Esophagus muscularis mucosa (tissue), 4 donors: ENCODE measurements at places on chromosomes 6 and 20.

GRCh38 chr6:13908955-13909381 is 15.8 kb upstream of the RNF182 start:
- no peak for DNase-seq

DNA sequence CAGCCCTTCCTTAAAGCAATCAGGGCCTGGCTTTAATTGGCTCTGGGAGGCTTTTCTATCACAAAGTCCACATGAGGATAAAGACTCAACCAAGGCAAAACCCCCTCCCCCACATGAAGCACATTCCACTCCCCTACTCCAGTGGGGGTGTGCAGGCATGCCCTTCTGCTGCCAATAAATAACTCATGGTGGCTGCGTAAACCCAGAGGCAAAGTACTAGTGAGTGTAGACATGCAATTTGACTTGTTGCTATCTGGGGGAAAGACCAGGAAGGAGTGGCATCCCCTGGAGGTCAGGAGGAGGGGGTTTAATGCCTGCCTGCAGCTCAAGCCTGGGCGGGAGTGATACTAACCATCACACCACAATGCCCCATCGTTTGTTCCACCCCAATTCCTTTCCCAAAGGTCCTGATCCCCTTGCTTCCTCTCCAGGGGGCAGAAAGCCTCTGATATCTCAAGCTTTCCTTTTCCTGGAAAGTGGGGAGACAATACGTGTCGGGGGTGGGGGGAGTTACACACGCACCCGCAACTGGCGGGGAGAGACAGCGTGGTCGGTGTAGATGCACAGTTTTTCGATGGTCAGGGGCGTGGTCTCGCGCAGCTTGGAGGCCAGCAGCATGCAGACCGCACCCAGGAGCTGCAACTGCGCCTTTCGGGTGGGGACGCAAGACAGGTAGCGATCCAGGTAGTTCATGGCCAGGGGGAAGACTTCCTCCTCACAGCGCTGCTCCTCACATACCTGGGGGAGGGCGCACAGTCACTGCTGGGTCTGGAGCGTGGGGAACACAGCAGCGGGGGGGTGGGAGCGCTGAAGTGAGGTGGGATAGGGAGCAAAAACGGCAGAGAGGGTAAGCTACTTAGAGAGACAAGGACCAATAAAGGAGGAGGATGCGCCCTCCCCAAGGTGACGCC is 1.5 kb downstream of the CCND3 start:
- no peak for DNase-seq

- no peak for DNase-seq
These were observed 427.7 kb upstream of the NOX3 start for GRCh38 chr6:155883334-155883731.

DNA sequence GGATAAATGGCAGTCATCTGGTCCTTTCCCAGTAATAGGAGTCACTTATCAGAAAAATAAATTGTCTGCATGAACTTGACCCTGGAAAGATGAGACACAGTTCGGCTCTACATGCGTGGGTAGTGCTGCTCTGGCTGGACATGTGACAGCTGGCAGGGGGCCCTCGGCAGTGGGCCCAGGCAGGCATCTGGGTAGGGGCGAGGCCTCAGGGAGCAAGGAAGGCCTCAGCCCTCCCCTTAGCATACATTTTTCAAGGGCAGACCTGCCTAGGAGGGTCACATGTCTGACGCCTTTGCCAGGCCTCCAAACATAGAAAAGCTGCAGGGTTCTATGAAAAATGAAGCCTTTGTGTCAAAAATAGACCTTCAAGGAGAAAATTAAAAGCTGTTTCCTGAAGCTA is 12.8 kb upstream of the ILRUN start:
- no peak for DNase-seq

GRCh38 chr6:9936551-9936950 is 478.3 kb downstream of the TFAP2A start:
- no peak for DNase-seq

GRCh38 chr20:9576695-9577094 is 62.3 kb downstream of the LAMP5 start:
- DNase-seq, result peak; percentile 66

DNA sequence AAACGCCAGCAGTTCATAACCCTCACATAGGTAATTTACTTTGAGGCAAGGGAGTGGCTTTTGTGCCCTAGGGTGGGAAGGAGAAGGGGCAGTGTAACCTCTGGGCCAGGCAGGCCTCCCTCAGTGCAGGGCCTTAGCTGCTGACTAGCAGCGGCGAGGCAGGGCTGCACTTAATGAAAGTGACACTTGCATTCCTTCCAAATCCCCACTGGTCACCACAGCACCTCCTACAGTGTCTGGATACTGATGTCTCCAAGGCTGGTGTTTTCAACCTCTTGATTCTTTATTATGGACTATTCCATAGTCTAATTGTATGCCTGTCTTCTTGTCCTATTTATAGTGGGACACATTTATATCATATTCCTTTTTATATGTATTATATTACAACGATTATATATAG is 152.7 kb downstream of the LY86 start:
- no peak for DNase-seq

DNA sequence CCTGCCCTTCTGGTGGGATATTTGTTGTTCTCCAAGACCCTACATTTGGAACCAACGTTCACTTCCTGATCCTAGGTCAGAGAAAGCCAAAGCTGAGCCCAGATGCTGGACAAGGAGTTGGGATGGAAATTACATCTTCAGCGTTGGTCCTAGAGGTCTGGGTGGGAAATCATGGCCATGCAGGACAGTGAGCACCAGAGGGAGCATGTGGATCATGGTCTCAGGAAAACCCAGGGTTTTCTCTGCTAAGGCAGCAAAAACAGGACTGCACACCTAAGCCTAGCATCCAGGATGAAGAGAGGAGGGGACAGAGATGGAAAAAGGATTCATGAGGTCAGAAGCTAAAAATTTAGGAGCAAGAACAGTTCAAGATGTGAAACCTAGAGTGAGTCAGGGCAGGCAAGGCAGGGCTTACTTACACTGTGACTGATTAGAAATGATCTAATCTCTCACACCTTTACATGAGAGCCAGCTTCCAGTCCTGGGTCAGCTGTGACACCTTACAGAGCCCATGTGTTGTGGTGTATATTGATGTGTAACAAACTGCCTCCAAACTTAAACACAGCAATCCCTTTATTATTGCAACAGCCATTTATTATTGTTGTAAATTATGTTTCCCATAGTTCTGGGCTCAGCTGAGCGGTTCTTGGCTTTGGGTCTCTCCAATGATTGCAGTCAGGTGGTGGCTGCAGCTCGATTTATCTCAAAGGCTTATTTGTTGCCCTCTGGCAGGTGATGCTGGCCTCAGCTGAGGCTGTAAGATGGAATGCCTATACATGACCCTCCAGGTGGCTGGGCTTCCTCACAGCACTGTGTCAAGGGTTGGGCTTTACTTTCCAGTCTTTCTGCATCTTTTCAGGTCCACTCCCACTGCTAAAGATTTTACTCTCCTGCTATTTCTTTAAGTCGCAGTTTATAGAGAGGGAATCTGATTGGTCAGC is 6.5 kb downstream of the C20orf202 start:
- no peak for DNase-seq

- DNase-seq, result no peak
These were observed 1155.8 kb downstream of the GRIK2 start for GRCh38 chr6:102549221-102549874.

GRCh38 chr6:45882671-45883070 is 133.0 kb downstream of the CLIC5 start:
- DNase-seq, result no peak

DNA sequence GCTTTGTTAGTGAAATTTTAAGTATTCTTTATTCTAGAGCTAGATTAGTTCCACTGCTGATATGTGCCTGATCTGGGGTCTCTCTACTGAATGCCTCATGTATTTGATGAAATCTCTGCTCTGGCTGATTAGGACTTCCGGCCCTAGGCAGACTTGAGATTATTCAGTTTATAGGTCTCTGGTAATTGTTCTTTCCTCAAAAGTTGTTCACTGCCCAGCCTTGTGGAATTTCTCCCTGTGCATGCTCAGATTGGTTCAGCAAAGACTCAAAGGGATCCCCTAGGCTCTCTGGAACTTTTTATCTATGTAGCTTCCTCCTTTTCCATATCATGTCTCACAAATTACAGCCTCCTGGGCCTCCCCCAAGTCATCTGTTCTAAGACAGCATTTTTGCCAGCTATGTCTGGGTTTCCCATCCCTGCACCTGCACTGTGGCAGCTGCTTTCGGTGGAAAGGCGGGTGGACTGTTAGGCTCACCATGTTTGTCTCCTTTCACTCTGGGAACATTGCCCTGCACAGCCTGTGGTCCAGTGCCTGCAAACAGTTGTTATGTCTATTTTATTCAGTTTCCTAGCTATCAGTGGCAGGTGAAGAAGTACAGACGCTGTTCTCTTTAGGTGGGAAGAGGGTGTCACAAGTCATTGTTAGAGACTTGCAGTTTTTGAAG is 73.7 kb downstream of the RPP40 start:
- no peak for DNase-seq

DNA sequence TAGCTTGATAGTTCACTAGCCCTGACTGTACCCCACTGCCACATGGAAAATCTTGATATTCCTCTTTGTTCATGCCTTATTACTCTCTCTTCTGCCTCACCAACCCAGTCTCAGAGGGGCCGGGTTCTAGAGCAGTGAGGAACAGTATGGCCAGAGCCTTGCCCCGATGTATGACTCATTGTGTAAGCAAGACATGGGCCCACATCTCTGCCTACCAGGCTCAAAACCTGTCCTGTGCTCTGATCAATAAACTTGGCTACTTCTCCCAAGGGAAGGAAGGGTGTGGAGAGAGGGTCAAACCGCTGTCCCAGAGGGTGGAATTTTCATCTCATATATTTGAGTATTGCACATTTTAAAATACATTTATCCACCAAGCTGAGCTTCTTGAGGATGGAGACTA is 91.7 kb downstream of the DNAH8 start:
- DNase-seq, result no peak

- no peak for DNase-seq
These were observed 13.1 kb upstream of the BCAS1 start for GRCh38 chr20:54083459-54083858.

- no peak for DNase-seq
These were observed 1204.0 kb upstream of the ADGRB3 start for GRCh38 chr6:67431076-67431475.

DNA sequence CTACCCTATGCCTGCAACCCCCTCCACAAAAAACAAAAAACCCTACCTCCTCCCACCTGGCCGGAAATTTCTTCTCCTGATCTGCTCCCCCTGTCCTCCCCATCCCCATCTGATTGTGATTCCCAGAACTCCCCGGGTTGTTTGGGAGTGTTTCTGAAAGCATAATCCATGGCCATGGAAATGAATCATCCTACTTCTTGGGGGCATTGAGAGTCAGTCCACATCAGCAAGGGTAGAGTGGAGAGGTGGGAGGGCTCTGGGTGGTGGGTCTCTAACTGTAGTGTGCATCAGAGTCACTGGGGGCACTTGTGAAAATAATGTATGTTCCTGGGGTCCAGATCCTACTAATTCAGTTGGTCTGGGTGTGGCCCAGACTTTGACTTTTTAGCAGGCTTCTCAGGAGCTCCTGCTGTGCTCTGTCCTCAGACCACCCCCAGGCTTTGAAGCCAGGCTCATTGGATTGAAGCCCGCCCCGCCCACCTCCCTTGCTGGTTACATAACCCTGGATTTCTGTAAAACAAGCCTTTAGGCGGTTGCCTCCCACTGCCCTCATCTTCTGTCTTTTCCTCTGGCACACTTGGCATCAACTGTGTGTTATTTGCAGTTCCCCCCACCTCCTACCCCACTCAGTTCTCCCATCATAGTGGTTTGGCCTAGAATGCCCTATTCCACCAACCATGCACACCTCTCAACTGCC is 10.5 kb downstream of the PIGT start:
- no peak for DNase-seq

GRCh38 chr20:7772371-7772770 is 167.9 kb downstream of the HAO1 start:
- DNase-seq, result no peak

DNA sequence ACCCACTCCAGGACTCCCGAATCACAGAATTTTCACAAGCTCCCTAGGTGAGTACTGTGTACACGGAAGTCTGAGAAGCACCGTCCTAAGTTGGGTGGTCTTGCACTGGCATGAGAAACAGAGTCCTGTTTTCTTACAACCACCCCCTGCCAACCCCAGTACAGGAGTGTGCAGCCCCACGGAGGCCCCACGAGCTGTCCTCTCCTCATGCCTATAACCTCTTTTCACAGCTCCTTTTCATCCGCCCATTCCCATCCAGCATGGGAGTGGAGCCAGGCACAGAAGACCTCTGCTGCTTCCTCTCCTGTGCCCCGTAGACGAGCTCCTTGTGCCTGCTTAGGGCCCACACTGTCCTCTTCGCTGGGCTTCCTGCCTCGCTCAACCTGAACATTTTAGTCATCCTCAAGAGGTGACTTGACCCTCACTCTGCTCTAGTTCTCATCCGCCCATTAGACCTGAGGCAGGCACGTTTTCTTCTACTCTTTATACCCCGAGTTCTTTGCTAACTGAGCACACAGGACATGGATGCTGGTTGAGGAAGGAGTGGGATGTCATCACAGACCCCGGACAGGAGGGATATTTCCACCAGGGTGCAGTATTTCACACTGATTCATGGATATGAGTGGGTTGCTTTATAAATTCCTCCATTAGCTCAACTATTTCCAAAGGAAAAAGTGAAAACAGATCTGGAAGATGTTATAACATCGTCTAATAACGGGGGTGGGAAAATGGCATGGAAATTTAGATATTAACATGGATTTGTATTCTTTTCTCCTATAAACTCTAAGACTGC is 160.5 kb downstream of the TTLL2 start:
- DNase-seq, result no peak

DNA sequence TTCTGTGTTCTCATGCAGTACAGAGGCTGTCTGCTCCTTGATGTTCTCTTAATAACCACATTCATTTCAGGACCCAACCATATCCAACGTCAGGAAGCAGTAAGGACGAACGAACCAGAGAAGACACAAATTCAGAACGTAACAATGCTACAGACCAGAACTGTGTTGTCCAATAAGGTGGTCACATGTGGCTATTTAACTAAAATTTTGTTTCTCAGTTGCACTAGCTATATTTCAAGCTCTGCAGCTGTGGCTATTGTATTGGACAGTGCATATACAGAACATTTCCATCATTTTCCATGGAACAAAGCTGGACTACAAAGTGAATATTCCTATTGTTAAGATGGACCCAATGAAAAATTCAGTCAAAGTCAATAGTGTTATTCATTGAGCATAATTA is 27.0 kb downstream of the MAP7 start:
- DNase-seq, result no peak

DNA sequence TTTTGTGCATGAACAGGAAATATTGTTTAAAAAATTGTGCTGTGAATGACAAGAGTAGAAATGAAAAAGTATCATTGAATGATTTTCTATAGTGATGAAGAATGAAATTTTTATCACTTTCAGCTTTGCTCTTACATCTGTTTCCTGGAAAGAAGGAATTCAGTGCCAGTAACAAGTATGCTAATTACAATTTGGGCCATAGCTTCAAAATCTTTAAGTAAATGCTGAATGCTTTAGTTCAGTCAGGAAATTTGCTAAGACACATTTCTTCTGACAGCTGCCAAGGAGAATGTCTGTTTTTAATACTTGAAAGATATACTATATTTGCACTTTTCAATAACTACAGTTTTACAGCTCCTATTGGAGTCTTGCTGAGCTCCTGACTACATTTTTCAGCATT is 203.7 kb upstream of the RSPO3 start:
- DNase-seq, result no peak
